GOT3 (cell line): ENCODE measurements at places on chromosomes 7 and 10.

- no peak for DNase-seq
Observed at GRCh38 chr7:14836571-14837189, 65.9 kb downstream of the DGKB start.

DNA sequence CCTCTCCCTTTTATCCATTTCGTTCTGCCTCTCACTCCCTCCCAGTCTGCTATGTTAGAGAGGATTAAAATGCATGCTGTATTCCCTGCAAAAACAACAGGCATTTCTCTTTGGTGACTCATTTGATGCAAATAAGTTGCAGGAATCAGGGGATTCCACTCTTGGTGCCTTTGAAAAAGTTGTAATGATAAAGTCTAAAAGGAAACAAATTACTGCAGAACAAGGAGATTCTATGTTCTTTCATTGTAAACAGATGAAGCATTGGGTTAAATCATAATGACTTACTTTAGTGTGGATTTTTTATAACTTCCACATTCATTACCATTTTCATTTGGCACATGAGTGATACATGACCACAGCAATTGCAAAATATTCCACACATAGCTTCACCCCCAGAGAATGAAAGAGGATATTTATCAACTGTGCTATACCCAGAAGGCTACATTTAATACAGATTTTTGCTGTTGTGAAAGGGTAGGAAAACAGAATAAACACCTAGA, 33.4 kb upstream of the ABLIM1 start:
- DNase-seq, result no peak

DNA sequence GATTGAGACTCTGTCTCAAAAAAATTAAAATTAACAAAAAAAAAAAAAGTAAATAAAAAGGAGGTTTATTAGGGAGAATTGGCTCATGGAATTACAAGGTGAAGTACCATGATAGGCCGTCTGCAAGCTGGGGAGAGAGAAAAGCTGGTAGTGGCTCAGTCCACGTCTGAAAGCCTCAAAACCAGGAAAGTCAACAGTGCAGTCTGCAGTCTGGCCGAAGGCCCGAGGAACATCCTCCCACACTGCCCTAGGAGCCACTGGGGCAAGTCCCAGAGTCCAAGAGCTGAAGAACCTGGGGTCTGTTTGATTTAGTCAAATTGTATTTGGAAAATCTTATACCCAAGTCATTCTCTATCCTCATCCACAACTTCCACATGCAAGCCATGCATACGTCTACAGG, 59.0 kb upstream of the RAB18 start:
- DNase-seq, result no peak

- no peak for DNase-seq
Observed at GRCh38 chr10:43037942-43038782, 38.7 kb upstream of the RET start.

GRCh38 chr7:32251659-32252058, 181.5 kb upstream of the PDE1C start:
- DNase-seq, result no peak

DNA sequence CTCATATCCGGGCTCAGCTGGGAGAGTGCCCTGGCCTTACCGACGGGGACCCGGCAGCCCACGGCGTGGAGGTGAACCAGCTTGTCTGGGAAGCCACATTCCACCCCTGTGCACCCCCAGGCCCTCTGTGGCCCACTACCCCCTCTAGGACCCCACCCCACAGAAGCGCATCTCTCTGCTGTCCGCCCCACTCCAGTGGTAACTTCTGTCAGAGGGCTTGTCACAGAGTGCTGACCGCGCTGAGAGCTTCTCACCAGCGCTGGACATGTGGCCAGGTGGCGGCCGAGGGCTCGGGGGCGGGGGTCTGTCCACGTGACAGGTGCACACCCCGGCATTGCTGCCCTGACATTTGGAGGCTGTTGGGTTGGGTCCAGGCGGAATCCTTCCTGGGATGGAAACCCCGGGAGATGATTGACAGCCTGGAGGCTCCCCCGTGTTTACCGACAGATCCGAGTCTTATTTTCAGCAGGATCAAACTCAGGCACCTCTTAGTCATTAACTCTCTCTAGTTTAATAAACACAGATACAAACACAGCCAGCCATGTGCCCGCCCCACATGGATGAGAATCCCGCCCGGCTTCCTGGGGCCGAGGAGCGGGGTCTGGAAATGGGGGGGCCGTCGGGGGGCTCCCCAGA, 5.1 kb downstream of the ELFN1 start:
- no peak for DNase-seq

- DNase-seq, result no peak
Observed at GRCh38 chr7:29343399-29343798, 148.8 kb downstream of the CHN2 start.

DNA sequence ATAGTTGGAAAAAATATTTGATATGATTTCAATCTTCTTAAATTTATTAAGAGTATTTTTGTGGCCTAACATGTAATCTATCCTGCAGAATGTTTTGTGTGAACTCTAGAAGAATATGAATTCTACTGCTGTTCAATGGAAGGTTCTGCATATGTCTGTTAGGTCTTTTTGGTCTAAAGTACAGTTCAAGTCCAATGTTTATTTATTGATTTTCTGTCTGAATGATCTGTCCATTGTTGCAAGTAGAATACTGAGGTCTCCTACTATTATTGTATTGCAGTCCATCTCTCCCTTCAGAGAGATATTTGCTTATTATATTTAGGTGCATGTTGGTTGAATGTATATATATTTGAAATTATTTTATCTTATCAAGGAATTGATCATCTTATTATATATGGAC, 18.9 kb upstream of the DYNC1I1 start:
- no peak for DNase-seq

GRCh38 chr10:129949411-129949810, 14.7 kb downstream of the EBF3 start:
- no peak for DNase-seq

DNA sequence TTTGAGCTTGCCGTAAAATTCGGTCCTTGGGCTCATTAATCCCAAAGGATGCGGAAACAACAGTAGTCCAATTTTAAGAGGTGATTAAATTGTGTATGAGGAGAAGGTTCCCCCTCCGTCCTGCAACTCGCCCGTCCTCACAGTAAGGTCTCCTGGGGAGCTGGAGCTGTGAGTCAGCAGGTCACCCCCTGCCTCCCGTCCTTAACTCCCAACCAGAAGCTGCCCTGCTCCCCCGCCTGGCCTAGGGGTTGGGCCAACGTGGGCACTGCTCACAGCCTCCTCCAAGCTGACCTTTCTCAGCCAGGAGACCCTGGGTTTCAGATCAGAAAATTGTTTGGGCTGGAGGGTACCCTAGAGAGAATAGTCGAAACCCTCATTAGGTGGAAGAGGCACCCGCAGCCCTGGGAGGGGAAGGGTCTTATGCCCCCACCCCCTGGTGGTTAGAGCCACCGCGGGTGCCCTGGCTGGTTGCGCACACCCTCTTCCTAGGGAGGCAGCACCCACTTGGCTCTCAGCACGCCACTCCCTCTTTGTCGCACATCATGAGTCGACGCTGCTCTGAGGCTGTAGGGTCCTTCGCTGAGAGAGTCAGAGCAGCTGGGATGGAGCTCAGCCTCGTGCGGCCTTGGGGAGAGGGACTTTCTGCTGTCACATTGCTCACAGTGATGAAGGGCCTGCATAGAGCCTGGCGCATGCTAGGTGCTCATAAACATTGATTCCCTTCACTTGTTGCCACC, 131.2 kb downstream of the TACC2 start:
- DNase-seq, result no peak

DNA sequence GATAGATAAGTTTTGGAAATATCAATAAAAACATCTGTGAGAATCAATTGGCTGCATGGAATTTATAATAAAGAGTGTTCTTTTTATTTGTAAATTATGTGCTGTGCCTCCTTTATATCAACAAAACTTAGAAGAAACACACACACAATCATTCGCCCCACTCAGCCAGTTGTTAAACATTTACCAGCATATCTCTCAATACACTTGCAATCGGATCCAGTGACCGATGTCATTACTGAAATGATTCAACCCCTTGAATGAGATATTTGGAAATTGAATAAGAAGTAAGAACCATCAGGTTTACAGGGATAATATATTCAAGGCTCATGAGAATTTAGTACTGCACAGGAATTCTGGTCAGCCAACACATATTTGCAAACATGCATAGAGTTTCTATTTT, 35.6 kb downstream of the TAF3 start:
- no peak for DNase-seq

GRCh38 chr7:81256991-81257390, 338.1 kb upstream of the SEMA3C start:
- no peak for DNase-seq

GRCh38 chr10:22676435-22676834, 37.9 kb downstream of the PIP4K2A start:
- DNase-seq, result no peak

DNA sequence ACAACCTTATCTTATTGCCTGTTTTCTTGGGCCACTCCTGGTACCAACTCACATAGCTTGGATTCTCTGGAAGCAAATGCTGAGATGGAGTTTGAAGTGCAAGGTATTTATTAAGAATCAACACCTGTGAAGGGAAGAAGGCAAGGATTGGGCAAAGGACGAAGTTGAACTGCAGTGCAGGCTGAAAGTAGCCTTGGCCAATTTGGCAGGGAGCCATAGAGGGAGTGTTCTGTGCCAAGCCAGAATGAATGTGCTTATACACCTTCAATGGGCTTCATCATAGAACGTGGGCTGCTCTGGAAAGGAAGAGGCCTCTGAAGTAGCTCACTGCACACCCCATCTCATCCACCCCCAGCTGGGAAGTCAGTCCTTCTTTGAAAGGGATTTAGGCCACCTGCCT, 79.8 kb upstream of the IFRD1 start:
- DNase-seq, result no peak

DNA sequence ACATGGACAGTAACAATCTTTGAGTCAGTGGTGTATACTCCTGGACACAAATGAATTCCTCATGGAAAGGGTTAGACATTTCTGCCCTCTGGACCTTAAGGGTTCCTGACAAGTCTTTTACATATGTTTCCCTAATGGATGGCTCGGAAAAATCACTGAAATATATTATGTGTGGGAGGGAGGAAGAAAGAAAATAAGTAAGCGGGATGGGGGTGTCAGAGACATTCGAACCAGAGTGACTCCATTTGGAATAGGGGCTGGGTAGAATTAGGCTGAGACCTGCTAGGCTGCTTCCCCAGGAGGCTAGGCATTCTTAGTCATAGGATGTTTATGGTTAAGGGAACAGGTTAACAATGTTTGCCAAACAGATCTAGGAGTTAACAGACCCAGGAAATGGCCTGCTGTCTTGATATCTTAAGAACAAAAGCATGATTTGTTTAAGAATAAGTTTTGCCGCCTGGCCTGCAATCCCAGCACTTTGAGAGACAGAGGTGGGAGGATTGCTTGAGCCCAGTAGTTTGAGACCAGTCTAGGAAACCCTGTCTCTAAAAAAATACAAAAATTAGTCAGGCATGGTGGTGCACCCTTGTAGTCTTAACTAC, 1241.7 kb downstream of the TYW1 start:
- DNase-seq, result no peak

DNA sequence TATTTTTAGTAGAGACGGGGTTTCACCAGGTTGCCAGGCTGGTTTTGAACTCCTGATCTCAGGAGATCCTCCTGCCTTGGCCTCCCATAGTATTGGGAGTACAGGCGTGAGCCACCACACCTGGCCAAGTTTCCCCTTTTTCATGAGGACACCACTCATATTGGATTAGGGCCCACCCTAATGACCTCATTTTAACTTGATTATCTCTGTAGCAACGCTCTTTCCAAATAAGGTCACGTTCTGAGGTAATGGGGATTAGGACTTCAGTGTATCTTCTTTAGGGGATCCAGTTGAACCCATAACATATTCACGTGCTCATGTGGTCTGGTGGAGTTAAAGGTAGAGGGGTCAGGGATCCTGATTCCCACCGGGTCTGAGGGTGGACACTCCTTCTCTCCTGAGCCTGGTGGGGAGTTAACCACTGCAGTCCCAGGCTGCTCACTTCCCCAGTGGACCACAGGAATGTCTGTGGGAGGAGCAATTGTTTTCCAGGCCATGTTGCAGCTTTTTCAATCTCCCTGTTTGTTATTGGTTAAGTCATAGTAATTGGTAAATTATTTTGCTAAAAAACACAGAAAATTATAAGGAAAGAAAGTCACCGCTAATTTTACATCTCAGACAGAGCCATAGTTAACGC, 130.5 kb downstream of the GRK5 start:
- DNase-seq, result no peak

DNA sequence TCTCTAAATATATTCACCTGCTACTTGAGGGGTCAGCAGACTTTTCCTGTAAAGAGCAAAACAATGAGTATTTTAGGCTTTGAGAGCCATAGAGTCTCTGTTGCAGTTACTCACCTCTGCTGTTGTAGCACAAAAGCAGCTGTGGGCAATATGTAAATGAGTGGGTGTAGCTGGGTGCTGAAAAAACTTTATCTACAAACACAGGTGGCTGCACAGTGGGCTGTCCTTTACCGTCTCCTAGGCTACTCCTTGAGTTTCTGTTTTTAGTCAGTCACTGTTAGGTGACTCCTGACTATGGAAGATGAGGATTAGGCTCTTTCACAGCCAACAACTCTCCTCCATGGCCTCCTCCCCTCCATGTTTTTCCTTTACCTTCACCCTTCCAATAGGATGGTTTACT, 286.1 kb upstream of the C7orf33 start:
- no peak for DNase-seq

GRCh38 chr10:111379534-111380187, 302.8 kb downstream of the ADRA2A start:
- DNase-seq, result no peak

DNA sequence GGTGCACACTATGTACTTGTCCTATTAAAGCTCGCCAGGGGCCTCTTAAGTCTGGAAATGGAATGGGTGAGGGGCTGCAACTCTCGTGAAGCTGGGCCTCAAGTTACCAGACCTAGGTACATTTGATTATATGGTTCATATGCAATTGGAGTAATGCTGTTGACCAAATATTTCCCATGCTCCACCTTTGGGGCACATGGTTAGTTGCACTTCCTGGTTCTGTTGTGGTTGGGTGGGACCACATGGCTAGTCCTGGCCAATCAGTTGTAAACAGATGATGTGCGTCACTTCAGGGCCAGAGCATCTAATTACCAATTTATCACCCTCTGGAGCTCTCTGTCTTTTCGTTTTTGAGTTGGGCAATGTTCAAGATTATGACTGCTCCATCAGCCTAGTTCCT, 39.5 kb upstream of the OPN4 start:
- no peak for DNase-seq

GRCh38 chr10:47094126-47094525, 182.9 kb downstream of the PTPN20 start:
- DNase-seq, result no peak
